ENCODE measurements at places on chromosomes 12 and 14. TPM values are rescaled to one million over a fixed set of nuclear protein-coding genes. Genes with fewer than 3 reads are reported as not detected.

The KNTC1 gene
- total RNA-seq = 7.9 TPM

DNA sequence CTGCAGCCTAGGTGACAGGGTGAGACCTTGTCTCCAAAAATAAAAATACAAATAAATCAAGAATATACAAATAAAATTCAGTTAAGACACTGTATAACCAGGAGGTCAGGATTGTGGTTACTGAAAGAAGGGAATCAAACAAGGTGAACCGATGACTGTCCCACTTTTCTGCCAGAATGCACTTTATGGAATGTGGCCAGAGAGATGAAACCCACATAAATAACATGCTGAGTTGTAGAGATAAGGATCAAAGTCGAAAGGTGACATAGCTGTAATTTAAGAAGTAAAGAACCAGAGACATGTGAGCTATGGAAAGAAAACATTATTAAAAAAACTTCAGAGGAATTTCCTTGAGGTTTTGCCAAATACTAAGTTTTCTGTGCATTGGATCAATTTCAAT lies 1098.2 kb upstream of the USP15 start:
- H3K4me3 ChIP-seq = no peak overlapping the region
- H3K36me3 ChIP-seq = no peaks in the 10 kb centered on the region
- no peaks in the 10 kb centered on the region for H3K27me3 ChIP-seq
- no peaks in the 10 kb centered on the region for H3K4me1 ChIP-seq

The RFLNA gene
- not detected for total RNA-seq

The DACT1 gene
- 21.2 TPM for total RNA-seq

Data from sigmoid colon (tissue), 7 donors.